ENCODE measurements at places on chromosomes 1 and 21. TPM values are rescaled to one million over a fixed set of nuclear protein-coding genes. Genes with fewer than 3 reads are reported as not detected.

The C1QTNF12 gene
- 0.55 TPM for total RNA-seq

The PYHIN1 gene
- 0.11 TPM for total RNA-seq

The SPOCD1 gene
- not detected for total RNA-seq

The LAMTOR5 gene
- 266 TPM for total RNA-seq

The OR2G3 gene
- not detected for total RNA-seq

The LEMD1 gene
- not detected for total RNA-seq

The CCDC27 gene
- total RNA-seq = 0.08 TPM

The SH2D5 gene
- total RNA-seq = not detected

The LGR6 gene
- 0.60 TPM for total RNA-seq

The AVPR1B gene
- total RNA-seq = not detected

The RGS8 gene
- 0.05 TPM for total RNA-seq

The LZIC gene
- 36.3 TPM for total RNA-seq

The LHX8 gene
- total RNA-seq = not detected

The AGO3 gene
- total RNA-seq = 12.1 TPM

The DNALI1 gene
- 6.9 TPM for total RNA-seq

The CHRNB2 gene
- total RNA-seq = not detected

The DRAXIN gene
- 0.05 TPM for total RNA-seq

The RNU1-3 gene
- total RNA-seq = 6,072 TPM

The CCDC190 gene
- total RNA-seq = 0.80 TPM

The IL19 gene
- total RNA-seq = not detected

The TMEM269 gene
- not detected for total RNA-seq

The SLC9C2 gene
- total RNA-seq = not detected
